Adrenal gland (tissue), 19 donors: ENCODE measurements at places on chromosomes 2 and 18. TPM values are rescaled to one million over a fixed set of nuclear protein-coding genes. Genes with fewer than 3 reads are reported as not detected.

The NTSR2 gene
- total RNA-seq = 0.74 TPM

The OSBPL1A gene
- total RNA-seq = 73.6 TPM

The SCN7A gene
- 10.7 TPM for total RNA-seq

The SFTPB gene
- 16.1 TPM for total RNA-seq

The LOXHD1 gene
- not detected for total RNA-seq

The TMEM169 gene
- 0.55 TPM for total RNA-seq

The CXCR1 gene
- total RNA-seq = 0.17 TPM

The SERPINB10 gene
- not detected for total RNA-seq

The C2orf72 gene
- 0.11 TPM for total RNA-seq

The MYO5B gene
- total RNA-seq = 3.7 TPM

The MOGAT1 gene
- not detected for total RNA-seq

The SLC5A7 gene
- not detected for total RNA-seq

GRCh38 chr2:70188460-70188859 lies 2.4 kb downstream of the C2orf42 start:
- no peak overlapping the region for H3K4me3 ChIP-seq
- no peaks in the 10 kb centered on the region for H3K27me3 ChIP-seq
- no peaks in the 10 kb centered on the region for H3K36me3 ChIP-seq
- H3K27ac ChIP-seq = no peak overlapping the region

GRCh38 chr2:60861736-60862135 lies 19.6 kb upstream of the REL start:
- DNase-seq = no peak
- H3K4me1 ChIP-seq = no peaks in the 10 kb centered on the region
- no peaks in the 10 kb centered on the region for H3K36me3 ChIP-seq
- no peaks in the 10 kb centered on the region for H3K27me3 ChIP-seq

DNA sequence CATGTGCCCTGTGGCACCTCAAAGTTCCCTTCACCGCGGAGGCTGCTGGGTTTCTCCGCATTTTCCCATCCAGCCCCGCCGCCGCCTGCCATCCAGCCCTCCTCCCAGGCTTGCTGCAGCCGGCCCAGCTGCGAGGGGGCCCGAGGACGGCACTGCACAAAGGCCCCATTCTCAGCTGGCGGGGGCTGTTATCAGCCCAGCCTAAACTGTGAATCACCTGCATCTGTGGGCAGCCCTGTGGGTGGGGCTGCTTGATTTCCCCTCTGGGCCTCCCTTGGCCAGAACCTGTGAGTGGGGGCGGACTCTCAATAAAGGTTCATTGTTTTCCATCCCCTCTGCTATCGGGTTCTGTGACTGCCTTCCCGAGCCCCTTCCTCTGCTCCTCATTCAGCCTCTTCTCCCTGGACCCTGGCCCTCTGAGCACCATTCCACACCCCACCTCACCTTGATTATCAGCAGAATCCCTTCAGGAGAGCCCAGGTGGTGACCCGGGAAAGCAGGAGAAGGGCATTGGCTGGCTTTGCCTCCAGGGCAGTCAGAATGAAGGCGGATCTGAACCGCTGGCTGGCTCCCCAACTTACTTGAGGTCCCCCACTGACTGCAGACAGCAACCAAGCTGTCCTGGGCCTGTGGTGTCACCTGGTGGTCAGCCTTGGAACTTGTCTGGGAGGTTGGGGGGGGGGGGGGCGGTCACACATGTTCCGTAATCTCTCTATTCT lies 204.5 kb downstream of the ZFP36L2 start:
- no peaks in the 10 kb centered on the region for H3K27me3 ChIP-seq
- no peak overlapping the region for H3K27ac ChIP-seq
- H3K4me1 ChIP-seq = peaks cover 14% of the 10 kb centered on the region
- DNase-seq = no peak
- no peaks in the 10 kb centered on the region for H3K36me3 ChIP-seq
- no peak overlapping the region for H3K4me3 ChIP-seq

- peak overlapping the region; percentile 30 for H3K27ac ChIP-seq
- DNase-seq = no peak
- no peaks in the 10 kb centered on the region for H3K36me3 ChIP-seq
Observed at GRCh38 chr18:48340560-48340959, 68.6 kb downstream of the ZBTB7C start.

DNA sequence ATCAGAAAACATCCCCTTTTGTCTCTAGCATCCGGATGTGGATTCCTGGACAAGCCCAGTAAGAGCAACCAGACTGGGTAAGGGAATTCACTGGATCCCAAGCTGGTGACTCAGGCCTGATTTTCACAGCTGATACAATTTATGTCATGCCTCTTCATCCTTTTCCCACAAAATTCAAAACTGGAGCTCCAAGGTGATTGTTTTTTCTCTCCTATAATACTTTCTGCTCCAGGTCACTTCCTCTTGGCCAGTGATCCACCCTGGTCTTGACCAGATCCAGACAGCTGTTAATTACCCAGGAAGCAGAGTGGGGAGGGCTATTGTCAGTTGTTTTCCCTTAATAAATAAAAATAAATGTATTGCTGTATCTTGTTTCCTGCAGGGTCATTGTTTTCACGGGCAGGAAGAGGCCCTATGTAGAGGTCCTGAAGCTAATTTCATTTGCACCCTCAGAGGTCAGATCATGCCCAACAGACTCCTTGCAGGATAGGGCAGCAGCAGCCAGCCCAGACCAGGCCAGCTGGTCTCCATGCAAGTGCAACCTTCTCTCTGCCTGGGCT lies 57.6 kb downstream of the EVA1A start:
- no peak for DNase-seq
- no peaks in the 10 kb centered on the region for H3K36me3 ChIP-seq
- no peak overlapping the region for H3K27ac ChIP-seq
- H3K27me3 ChIP-seq = no peaks in the 10 kb centered on the region

DNA sequence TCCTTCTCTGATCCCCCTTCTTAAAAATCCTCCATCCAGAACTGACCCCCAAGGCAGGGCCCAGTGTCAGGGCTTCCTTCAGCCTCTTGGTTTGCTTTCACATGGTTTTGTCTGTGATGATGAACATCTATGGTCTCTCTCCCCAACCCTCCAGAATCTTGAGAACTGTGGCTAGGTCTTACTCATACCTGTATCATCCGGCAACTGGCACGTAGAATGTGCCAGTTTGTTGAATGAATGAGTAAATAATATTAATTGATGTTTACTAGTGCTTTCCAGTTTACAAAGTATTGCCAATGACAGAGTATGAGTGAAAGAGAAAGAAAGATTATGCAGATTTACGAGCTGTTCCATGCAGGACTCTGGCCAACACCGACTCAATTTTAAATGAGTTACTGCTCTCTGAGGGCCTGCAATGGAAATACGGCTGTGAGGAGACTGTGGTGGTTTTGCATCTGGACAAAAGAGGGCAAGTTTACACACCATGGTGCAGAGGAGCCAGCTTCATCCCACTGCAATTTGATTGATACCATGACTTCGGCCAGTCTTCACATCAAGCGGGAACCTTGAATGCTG lies 29.9 kb upstream of the TRIB2 start:
- peak; percentile 29 for DNase-seq
- no peaks in the 10 kb centered on the region for H3K36me3 ChIP-seq
- H3K27me3 ChIP-seq = no peaks in the 10 kb centered on the region

GRCh38 chr2:238985931-238986446 lies 138.1 kb downstream of the TWIST2 start:
- DNase-seq = no peak
- H3K27me3 ChIP-seq = peaks cover 7% of the 10 kb centered on the region
- H3K4me1 ChIP-seq = no peaks in the 10 kb centered on the region

GRCh38 chr2:46187112-46187618 lies 110.0 kb upstream of the EPAS1 start:
- H3K27ac ChIP-seq = peak overlapping the region; percentile 63
- no peaks in the 10 kb centered on the region for H3K36me3 ChIP-seq
- H3K4me3 ChIP-seq = no peak overlapping the region
- H3K4me1 ChIP-seq = no peaks in the 10 kb centered on the region
- no peak for DNase-seq

GRCh38 chr2:239908744-239909143 lies 116.4 kb downstream of the NDUFA10 start:
- DNase-seq = no peak
- H3K27me3 ChIP-seq = no peaks in the 10 kb centered on the region
- no peak overlapping the region for H3K27ac ChIP-seq
- H3K36me3 ChIP-seq = no peaks in the 10 kb centered on the region
- no peak overlapping the region for H3K4me3 ChIP-seq

- no peaks in the 10 kb centered on the region for H3K27me3 ChIP-seq
- no peak overlapping the region for H3K27ac ChIP-seq
- no peak overlapping the region for H3K4me3 ChIP-seq
- H3K36me3 ChIP-seq = no peaks in the 10 kb centered on the region
Observed at GRCh38 chr2:213281156-213281555, 3.1 kb upstream of the SPAG16 start.

DNA sequence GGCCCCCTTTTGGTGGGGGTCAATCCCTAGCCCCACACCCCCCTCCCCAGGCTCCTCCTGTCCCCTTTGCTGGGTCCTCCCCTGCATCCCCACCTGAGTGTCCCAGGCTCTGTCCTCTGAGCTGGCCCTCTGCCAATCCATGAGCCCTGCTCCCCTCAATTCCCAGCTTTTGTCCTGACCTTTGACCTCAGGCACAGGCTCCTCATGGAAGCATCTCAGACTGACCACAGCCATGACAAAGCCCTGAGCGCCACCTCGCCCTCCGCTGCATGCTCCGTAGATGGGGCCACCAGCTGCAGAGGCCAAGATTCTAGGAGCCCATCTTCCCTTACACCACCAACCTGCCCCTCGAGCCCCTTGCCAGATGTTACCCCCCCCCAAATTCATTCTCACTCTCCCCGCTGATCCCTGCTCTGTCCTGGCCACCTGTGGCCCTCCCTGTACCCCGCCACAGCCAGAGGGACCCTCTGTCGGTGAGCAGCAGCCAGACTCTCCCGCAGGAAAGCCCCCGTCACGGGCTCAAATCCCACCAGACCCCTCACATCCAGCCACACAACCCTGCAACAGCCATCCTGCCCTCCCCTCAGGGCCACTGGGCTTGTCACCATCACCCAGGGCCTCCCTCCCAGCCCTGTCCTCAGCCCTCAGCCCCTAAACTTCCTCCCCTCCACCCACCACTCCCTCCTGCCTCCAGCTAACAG lies 206.0 kb downstream of the MGAT5 start:
- no peak for DNase-seq
- no peaks in the 10 kb centered on the region for H3K27me3 ChIP-seq
- H3K4me3 ChIP-seq = no peak overlapping the region
- H3K27ac ChIP-seq = no peak overlapping the region

- no peaks in the 10 kb centered on the region for H3K36me3 ChIP-seq
- no peak overlapping the region for H3K4me3 ChIP-seq
- no peaks in the 10 kb centered on the region for H3K27me3 ChIP-seq
- no peak for DNase-seq
Observed at GRCh38 chr2:213740453-213740852, 456.2 kb downstream of the SPAG16 start.

GRCh38 chr2:186590759-186591505 lies 1.1 kb downstream of the ITGAV start:
- peak overlapping the region; percentile 63 for H3K4me3 ChIP-seq
- H3K27ac ChIP-seq = peak overlapping the region; percentile 95
- H3K4me1 ChIP-seq = peaks cover 29% of the 10 kb centered on the region
- H3K36me3 ChIP-seq = no peaks in the 10 kb centered on the region
- DNase-seq = peak; percentile 54

DNA sequence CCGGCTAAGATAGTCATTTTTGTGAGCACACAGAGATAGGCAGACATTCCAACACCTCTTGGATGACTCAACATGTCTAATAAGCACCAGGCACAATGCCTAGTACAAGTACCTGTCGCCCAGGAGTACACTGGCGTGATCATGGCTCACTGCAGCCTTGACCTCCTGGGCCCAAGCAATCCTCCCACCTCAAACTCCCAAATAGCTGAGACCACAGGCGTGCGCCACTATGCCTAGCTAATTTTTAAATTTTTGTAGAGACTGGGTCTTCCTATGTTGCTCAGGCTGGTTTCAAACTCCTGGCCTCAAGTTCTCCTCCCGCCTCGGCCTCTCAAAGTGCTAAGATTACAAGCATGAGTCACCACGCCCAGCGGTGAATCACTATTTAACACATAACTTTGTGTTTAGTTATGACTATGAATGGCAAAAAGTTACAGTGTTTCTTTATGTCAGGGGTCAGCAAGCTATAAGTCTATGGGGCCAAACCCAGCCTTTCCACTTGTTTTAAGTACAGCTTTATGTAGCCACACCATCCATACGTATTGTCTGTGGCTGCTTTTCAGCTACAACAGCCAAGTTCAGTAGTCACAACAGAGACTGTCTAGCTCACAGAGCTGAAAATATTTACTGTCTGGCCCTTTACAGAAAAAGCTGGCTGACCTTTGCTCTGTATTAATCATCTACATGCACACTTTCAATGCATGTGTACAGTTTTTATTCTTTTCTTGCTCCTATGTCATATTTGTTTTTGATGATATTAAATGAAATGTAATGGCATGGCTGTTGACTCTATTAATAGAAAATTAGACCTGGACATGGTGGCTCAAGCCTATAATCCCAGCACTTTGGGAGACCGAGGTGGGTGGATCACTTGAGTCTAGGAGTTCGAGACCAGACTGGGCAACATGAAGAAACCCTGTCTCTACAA lies 18.7 kb downstream of the ORC2 start:
- H3K27ac ChIP-seq = no peak overlapping the region
- no peaks in the 10 kb centered on the region for H3K4me1 ChIP-seq
- peaks cover 61% of the 10 kb centered on the region for H3K36me3 ChIP-seq

DNA sequence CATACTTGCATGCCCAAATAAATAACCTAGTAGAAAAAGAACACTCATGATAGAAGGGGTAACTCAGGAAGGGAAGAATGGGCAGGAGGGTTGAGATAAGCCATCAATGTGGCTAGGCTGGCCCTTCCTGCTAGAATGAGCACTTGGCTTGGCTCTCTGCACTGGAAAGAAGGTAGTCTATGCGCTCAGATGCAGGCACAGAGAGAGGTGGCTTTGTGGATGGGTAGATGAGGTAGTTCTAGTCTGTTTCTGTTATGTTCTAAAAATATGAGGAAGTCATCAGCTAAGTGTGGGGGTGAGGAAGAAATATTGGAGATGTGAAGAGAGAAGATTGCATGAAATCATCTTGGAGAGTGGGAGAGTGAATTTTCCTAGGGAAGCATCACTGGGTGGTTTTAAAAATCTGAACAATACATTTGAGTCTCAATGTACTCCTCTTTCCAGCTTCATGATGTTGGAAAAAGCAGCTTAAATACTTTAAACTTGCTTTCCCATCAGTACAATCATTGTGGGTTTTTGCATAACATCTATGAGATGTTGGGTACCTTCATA lies 357.1 kb downstream of the CNTNAP5 start:
- no peaks in the 10 kb centered on the region for H3K4me1 ChIP-seq
- H3K36me3 ChIP-seq = no peaks in the 10 kb centered on the region
- no peak for DNase-seq

- H3K27me3 ChIP-seq = no peaks in the 10 kb centered on the region
- no peak overlapping the region for H3K4me3 ChIP-seq
- H3K27ac ChIP-seq = no peak overlapping the region
Observed at GRCh38 chr2:49770919-49771318, 616.6 kb upstream of the FSHR start.

GRCh38 chr2:209977386-209978239 lies 24.8 kb upstream of the RPE start:
- no peak overlapping the region for H3K27ac ChIP-seq
- no peaks in the 10 kb centered on the region for H3K36me3 ChIP-seq
- H3K4me3 ChIP-seq = no peak overlapping the region
- no peaks in the 10 kb centered on the region for H3K27me3 ChIP-seq

GRCh38 chr2:103401621-103402020 lies 639.8 kb downstream of the TMEM182 start:
- no peaks in the 10 kb centered on the region for H3K36me3 ChIP-seq
- no peak overlapping the region for H3K27ac ChIP-seq
- H3K4me3 ChIP-seq = no peak overlapping the region
- no peaks in the 10 kb centered on the region for H3K4me1 ChIP-seq
- no peak for DNase-seq
